ENCODE measurements at places on chromosomes 2 and 18.

GRCh38 chr18:36476433-36476832 lies 178.9 kb downstream of the FHOD3 start:
- no peaks in the 10 kb centered on the region for H3K27me3 ChIP-seq
- H3K36me3 ChIP-seq, result no peaks in the 10 kb centered on the region
- H3K4me3 ChIP-seq, result no peak overlapping the region
- no peak for DNase-seq

- H3K4me3 ChIP-seq, result no peak overlapping the region
- H3K27ac ChIP-seq, result no peak overlapping the region
- no peaks in the 10 kb centered on the region for H3K36me3 ChIP-seq
- H3K4me1 ChIP-seq, result no peaks in the 10 kb centered on the region
Measured at GRCh38 chr2:26088038-26088643, 54.3 kb downstream of the RAB10 start.

GRCh38 chr2:145845207-145845894 lies 1325.4 kb upstream of the ZEB2 start:
- no peak overlapping the region for H3K4me3 ChIP-seq
- no peaks in the 10 kb centered on the region for H3K4me1 ChIP-seq
- no peak overlapping the region for H3K27ac ChIP-seq
- H3K27me3 ChIP-seq, result no peaks in the 10 kb centered on the region

DNA sequence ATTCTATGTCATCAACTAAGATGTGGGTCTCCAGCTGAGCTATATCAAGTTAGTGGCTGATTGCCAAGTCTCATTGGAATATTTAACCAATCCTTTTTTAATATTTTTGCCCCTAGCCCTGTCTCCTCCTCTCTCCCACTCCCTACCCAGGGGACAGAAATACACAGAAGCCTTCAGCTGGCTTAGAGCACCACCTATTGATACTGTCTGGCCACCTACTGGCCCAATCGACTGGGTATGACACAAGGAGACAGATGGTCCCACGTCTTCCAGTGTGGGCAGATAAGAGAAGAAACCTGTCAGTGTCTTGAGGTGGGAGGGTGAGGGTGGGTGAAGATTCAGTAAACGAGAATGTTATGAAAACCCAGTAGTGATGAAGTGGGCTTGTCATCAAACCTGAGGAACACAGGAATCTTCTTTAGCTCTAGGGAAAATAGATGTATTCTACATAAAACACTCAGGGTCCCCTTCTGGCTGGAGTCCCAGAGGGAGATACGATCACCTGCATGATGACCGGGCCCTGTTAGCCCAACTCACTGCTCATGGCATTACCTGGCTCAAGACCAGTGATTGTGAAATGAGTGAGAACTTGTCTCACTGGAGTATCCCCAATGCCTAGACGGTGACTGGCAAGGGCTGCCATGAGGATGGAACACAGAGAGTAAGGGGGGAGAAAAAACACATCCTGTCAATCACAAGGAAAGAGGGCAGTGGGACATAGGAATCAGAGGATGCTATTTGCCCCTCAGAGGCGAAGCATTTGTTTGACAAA lies 26.7 kb downstream of the POLR1A start:
- no peaks in the 10 kb centered on the region for H3K4me1 ChIP-seq
- peak; percentile 33 for DNase-seq
- H3K27me3 ChIP-seq, result no peaks in the 10 kb centered on the region
- peaks cover 62% of the 10 kb centered on the region for H3K36me3 ChIP-seq
